ENCODE measurements at places on chromosomes 16 and 17.

DNA sequence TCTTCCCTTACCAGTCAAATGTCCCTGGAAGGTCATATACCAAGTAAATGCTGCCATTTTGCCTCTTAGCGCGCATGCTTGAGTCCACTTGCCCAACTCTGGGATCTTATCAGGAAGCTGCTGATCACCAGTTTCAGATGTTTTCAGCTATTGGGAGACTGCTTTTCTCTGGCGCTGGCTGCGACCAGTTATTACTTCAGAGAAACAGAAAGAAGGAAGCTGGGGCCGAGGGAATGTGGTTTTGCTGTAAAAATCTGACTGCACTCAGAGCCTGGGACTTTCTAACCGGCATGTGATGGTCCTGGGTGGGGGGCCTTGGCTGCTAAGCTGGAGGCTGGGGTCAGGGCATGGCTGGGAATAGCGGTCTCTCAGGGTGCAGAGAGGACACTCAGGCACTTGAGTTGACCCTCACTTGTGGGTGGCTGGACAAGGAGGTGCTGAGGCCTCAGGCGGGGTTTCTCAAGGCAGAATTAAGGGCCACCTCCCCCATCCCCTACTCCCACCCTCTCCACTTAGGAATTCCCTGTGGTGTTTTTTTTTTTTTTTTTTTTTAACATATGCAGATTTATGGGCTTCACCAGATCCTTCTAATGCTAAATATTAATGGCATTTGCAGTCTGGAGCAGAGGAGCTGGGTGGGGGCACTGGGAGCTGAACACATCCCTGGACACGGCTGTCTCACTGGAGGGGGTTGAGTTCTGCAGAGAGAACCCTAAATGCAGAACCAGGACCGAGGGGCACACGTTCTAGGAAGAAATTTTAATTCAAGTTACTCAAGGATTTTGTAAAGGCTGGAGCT, 145.8 kb downstream of the CYLD start:
- DNase-seq, result no peak

- DNase-seq, result no peak
These were observed 65.0 kb downstream of the SMG6 start for GRCh38 chr17:2238432-2239169.

DNA sequence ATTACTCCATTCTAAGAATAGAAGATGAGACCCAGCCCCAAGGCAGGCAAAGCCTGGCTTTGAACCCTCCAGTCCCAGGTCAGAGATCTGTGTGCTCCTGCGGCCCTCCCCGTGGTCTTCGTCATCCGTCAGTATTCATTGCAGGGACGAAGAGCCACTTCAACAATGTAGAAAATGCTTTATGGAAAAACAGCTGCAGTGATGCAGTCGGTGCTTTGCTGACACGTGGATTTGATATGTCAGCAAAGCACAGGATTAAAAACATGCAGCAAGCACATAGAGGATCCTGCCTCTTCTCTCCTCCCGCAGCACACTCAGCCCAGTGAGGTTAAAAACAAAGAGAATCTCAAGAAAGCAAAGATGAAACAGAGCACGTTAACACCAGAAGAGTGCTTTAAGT, 117.1 kb upstream of the AXIN2 start:
- peak; percentile 38 for DNase-seq

GRCh38 chr17:19339341-19339815, 23.1 kb downstream of the B9D1 start:
- DNase-seq, result no peak

GRCh38 chr16:30184096-30184890, 891 bp downstream of the CORO1A start:
- DNase-seq, result peak; percentile 93

DNA sequence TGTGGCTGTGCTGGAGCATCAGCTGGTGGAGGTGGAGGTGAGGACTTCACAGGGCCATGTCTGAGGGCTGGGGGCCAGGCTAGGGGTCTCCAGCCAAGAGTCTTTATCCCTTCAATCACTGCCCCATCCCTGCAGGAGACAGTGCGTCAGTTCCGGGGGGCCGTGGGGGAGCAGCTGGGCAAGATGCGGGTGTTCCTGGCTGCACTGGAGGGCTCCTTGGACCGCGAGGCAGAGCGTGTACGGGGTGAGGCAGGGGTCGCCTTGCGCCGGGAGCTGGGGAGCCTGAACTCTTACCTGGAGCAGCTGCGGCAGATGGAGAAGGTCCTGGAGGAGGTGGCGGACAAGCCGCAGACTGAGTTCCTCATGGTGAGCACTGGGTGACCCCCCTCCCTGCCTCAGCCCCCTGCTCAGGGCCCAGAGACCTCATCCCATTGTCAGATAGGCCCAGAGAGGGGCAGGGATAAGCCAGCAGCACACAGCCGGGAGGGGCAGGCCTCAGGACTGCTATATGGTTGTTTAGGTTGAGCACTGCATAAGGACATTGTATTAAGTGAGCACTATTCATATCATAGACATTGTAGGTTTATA, 2.3 kb upstream of the PYDC1 start:
- DNase-seq, result no peak

GRCh38 chr17:5260542-5260941, 21.5 kb upstream of the RABEP1 start:
- no peak for DNase-seq

- DNase-seq, result peak; percentile 55
These were observed 151.0 kb upstream of the RBL2 start for GRCh38 chr16:53282975-53283946.

- DNase-seq, result no peak
These were observed 5.0 kb downstream of the MLLT6 start for GRCh38 chr17:38709864-38710603.

DNA sequence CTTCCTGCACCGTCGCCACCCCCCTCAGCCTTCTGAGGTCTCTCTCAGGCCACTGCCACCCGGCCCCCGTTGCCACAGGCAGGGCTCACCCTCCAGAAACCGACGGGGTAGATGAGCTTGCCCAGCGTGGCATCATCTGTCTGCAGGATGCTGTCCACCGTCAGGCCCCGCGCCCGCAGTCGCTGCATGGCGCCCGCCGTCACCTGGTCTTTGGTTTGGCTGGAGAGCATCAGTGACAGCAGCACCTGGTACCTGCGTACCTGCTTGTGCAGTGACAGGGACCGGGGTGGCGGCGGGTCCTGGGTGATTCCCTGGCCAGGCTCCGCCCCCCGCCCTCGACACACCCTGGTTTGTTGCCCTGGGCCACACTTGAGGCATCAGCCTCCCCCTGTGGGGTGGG, 3.1 kb downstream of the NTHL1 start:
- DNase-seq, result peak; percentile 9

GRCh38 chr17:10295728-10296343, 77.0 kb downstream of the MYH13 start:
- DNase-seq, result no peak

GRCh38 chr17:2697611-2698162, 13.9 kb downstream of the CLUH start:
- DNase-seq, result no peak

- no peak for DNase-seq
These were observed 18.5 kb upstream of the DOC2B start for GRCh38 chr17:199806-200545.
